ENCODE measurements at places on chromosomes 12 and 14.
A peak's percentile ranks its signal among the peaks of the same experiment; 100 is the strongest.

DNA sequence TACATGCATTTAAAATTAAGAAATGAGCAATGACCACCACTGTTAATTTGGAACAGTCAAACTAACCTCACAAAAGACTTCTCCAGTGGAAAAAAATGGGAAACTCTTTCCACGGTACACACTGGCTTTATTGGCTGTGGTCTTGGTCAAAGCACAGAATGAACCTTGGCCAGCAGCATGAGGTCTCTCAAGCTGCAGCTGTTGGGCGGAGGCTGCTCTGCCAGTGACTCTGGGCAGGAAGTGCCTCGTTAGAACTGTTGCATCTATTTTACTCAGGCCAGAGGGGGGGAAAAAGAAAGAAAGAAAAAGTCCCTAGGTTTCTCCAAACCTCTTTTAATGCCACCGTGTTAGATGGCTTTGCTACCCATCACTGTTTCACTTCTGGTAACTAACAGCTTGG is 279.8 kb upstream of the DIO2 start:
- no peak for DNase-seq

DNA sequence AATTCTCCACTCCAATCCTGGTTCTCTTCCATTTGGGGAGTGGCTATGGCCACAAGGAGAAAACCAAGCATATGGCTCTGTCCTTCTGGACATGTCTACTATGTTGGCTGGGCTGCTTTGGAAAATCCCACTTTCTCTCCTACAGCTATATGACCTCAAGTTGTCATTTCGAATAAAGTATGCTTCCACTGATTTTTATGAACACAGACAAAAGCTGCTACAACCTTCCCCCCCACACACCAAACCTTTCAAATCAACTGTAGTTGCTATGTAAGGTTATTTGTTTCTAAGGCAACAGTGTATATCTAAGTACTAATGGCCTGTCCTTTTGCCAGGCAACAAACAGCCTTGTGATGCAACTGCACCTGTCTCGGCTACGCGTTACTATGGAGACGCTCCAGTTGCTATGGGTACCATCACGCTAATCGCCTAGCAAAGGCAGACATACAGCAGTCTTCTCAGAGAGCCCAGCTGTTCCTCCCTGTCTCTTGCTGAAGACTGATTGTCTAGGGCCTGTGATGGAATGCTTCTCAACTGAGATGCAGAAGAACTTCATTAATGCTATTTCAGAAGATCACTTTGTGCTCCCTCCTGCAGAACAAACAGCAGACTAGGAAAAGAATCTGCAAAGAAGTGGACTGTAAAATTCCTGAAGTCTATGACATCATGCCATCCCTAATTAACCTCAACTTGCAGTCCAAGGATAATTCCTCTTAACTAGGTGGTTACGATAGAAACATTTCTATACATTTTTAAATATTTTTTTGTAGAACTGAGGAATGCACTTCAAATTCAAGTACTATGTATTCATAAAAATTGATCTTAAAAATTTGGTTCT is 67.6 kb downstream of the FOXN3 start:
- DNase-seq, result no peak

GRCh38 chr12:57233357-57234232 is 4.1 kb downstream of the SHMT2 start:
- DNase-seq, result no peak

DNA sequence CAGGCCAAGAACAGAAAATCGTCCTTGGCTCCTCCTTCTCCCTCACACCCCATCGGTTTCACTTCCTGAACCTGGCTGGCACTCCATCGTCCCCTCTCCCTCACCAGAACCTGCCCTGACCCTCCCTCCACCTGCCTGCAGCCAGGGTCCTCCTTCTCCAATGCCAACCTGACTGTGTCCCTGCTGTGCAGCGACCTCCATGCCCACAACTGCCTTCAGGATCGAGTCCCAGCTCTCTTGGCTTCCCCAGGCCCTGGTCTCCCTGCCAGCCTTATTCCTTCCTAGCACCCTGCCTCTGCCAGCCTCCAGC is 19.8 kb downstream of the HVCN1 start:
- DNase-seq, result no peak

DNA sequence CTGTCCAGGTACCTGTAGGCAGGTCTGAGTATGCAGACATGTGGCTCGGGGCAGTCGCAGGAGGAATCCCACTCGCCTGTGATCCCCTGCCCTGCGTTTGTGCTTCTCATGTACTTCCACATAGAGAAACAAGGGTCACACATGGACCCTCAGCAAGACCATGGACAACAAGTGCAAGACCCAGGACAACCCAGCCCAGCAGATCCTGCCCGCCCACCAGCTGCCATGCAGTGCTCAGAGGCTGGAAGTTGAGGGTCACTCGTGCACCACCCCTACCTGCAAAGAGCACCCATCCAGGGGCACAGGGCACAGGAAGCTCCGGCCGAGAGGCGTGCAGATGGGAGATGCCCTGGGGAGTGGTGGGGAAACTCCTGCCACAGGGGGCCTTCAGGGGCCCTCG is 67.5 kb upstream of the C14orf180 start:
- DNase-seq, result no peak

DNA sequence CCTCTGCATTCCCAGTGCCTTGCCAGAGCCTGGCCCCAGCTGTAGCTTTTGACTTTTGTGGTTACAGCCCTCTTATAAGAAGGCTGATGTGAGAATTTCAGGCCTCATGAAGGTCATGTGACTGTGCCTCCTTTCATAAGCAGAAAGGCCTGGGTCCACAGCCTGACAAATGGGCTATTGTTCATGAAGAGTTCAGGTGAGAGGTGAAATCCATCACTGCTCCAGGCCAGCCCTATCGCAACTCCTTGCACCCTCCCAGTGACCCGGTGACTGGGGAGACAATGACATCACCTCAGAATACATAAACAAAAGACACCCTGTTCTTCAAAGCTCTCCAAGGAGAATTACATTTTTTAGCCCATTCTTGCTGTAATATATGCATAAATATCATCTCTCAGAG is 321.5 kb downstream of the PCNX1 start:
- DNase-seq, result no peak

GRCh38 chr12:5898874-5899273 is 46.2 kb downstream of the ANO2 start:
- no peak for DNase-seq

GRCh38 chr14:75298187-75298965 is 19.7 kb downstream of the FOS start:
- DNase-seq, result no peak

GRCh38 chr12:75427491-75427890 is 36.6 kb downstream of the GLIPR1L2 start:
- DNase-seq, result no peak

DNA sequence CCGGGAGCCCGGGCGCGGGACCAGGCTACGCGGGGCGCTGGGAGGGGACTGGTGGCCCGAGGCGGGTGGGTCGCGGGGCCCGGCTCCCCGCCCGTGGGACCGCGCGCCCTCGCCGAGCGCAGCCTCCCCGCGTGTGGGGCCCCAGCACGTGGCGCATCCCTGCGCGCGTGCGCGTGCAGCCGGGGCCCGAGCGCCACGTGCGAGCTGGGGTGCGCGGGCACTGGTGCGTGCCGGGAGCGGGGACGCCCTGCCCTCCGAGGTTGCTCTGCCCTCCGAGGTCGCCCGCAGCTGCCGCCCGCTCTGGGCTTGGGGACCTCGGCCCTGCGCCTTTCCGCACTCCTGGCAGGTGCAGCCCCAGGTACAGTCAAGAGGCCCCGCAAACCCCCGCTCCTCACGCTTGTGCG is 365 bp upstream of the CCDC88C start:
- no peak for DNase-seq

GRCh38 chr12:105223352-105223845 is 12.6 kb downstream of the APPL2 start:
- no peak for DNase-seq

DNA sequence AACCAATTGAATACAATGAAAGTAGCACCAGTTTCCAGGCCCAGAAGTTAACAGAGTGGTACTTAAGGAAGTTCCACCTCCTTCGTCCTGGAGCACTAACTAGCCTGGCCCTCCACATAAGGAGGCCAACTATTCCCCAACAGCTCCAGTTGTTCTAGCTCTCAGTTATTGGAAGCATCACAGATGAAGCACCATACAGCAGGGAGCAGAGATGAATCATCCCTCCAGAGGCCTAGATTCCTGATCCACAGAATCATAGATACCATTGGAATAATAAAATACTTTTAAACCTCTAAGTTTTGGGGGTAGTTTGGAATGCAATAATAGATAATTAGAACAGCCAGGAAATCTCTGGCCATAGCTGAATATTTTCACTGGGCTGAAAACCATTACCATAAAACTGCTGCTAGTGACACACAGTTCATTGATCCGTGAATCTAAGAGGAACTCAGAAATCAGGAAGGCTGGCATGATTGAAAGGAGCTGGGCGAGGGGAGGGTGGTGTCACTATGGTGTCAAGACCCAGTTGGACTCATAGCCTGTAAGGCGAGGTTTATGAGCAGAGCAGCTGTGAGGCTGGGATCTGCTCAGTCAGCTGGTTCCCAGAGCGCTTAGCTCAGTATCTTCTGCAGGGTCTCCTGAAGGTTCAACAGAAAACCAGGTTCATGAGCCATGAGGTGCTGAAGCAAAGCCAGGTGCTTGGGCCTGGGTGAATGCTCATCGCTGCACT is 371.4 kb upstream of the TMTC1 start:
- no peak for DNase-seq

DNA sequence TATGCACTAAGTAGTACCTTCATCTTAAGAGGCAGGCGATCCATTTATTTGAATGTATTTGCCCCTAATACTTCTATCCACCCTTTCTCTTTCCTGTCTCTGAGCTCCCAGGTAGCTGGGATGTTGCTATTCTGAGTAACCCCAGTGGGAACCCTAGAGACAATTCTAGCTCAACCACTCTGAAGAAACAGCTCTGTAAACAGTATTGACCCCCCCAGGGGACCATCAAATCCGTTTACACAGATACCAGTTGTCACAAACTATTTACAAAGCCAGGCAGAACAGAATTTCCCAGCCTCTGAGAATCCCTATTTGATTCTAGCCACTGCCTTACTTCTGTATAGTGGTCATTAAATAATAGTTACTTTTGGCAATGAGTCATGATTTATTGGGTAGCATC is 64.9 kb downstream of the MIPOL1 start:
- DNase-seq, result no peak

GRCh38 chr12:116123451-116124258 is 153.8 kb downstream of the MED13L start:
- DNase-seq, result no peak

GRCh38 chr12:66008985-66009384 is 121.6 kb downstream of the LLPH start:
- no peak for DNase-seq

DNA sequence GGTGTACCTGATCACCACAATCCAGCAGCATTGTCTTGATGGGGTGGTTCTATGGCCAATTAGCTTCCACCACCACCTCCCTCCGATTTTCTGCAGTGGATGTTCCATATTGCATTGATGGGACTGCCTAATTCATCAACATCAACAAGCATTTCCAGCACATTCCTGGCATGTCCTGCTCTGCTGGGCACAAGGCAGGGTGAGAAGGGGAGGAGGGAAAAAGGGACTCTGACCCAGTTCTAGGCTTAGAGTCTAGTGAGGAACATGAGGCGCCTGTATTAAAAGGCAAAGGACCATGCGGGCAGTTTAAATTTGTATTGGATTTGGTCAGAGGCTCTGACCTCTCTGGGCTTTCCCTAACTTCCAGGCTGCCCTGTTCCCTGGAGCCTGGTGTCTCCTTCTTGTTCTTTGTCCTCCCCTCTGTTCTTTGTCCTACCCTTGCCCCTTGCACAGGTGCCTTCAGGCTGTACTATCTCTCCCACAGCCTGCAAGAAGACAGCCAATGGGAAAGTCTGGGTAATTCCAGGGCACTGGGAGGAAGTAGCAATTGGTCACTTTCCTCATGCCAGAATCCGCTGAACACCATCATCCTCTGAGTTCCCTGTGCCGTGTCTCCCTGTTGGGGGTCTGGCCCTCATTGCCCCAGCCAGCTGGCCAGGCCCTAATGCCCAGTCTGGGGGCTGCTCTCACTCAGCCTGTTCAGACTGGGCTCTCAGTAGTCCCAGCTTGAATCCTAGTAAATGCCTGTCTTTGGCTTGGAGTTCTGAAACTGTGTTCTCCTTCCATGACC is 43.3 kb downstream of the TSPAN11 start:
- no peak for DNase-seq

- DNase-seq, result no peak
These were observed 118.6 kb upstream of the RTL1 start for GRCh38 chr14:101022121-101022520.

DNA sequence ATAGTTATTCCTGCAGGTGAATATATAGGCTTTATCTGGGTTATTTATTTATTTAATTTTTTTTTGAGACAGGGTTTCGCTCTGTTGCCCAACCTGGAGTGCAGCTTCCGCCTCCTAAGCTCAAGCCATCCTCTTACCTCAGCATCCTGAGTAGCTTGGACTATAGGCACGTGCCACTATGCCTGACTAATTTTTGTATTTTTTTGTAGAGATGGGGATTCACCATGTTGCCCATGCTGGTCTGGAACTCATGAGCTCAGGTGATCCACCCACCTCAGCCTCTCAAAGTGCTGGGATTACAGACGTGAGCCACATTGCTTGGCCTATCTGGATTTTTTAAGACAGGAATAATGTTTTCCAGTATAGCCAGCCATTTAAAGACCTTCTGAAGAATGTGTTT is 2.0 kb downstream of the RAN start:
- DNase-seq, result no peak

GRCh38 chr14:100221533-100222223 is 17.3 kb upstream of the YY1 start:
- peak; percentile 47 for DNase-seq

GRCh38 chr12:1606021-1606622 is 11.7 kb upstream of the FBXL14 start:
- DNase-seq, result no peak

DNA sequence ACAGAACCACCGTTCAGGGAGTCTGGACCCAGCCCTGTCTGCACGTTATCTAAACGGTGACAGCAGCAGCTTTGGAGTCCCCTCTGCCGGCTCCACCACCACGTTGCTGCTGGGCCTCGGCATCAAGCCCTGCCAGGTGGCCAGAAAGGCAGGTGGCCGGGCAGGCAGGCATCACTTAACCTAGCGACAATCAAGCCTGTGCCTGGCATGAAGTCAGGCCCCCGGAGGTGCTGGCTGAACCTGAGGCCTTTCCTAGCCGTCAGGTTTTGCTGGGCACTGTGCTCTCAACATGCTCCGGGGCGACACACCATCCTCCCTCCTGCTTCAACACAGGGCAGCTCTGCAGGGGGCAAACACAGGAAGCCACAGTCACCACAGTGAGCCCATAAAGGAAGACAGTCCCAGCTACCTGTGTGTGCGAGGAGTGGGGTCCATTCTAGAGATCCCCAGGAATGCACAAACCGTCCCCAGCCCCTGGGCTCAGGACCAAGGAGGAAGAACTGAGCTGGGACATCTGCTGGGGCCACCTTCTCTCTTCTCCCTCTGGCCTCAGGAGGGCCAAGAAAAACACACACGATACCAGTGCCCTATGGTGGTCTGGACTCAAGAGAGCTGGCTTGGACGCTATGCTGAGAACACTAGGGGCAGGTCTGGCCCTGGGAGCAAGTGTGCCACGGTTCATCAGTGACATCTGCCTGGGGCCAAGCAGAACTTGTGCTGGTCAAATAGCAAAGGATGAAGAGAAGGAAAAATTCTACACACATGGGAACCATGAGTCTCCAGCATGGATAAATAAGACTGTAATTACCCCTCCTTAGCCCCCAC is 44.7 kb downstream of the CCDC88C start:
- DNase-seq, result no peak
